ENCODE measurements at places on chromosomes 7 and 10.

- no peak for DNase-seq
Measured at GRCh38 chr10:22370320-22370719, 25.0 kb downstream of the SPAG6 start.

- DNase-seq = peak; percentile 79
Measured at GRCh38 chr10:3494131-3494837, 290.7 kb downstream of the KLF6 start.

GRCh38 chr7:133824132-133824531 lies 303.0 kb upstream of the LRGUK start:
- no peak for DNase-seq

- DNase-seq = peak; percentile 31
Measured at GRCh38 chr7:155644971-155645509, 579 bp downstream of the RBM33 start.

DNA sequence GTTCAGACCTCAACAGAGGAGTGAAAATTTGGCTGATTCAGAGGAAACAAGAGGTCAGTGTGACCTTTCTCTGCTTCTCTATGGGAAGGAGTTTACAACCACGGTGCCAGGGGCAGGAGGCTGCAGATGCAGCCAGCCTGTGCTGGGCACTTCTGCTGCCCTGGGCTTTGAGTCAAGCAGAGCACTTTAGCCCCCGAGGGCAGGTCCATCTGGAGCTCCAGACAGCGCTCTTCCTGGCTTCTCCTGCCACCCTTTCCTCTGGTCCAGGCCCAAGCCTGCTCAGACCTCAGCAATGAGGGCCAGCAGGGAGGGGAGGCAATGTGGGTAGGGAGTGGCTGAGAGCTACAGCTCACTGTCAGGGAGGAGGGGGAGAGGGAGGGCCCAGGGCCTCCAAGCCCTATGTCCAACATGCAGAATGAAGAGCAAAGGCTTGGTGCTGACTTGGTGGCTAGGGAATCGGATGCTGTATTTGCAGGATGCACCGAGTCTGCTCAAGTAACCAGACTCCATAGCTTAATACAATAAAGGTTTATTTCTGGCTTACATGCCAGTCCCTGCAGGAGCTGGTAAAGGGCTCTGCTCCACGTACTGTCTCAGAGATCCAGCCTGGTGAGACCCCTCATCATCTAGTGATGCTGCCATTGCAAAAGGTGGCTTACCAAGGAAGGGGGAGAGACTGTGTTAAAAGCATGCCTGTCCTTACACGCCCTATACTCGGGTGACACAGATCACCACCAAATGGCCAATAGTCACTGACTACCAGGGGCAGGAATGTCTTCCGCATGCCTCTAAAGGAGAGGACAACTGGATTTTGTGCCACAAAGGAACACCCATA lies 481.6 kb downstream of the RPS24 start:
- no peak for DNase-seq
